ENCODE measurements at places on chromosomes 4 and X.
A peak's percentile ranks its signal among the peaks of the same experiment; 100 is the strongest.

GRCh38 chr4:177778623-177779022 lies 336.4 kb upstream of the AGA start:
- no peak for DNase-seq

GRCh38 chrX:147779173-147779572 lies 132.5 kb upstream of the FMR1 start:
- DNase-seq: no peak

- no peak for DNase-seq
These were observed 175.8 kb downstream of the QDPR start for GRCh38 chr4:17336069-17336468.

DNA sequence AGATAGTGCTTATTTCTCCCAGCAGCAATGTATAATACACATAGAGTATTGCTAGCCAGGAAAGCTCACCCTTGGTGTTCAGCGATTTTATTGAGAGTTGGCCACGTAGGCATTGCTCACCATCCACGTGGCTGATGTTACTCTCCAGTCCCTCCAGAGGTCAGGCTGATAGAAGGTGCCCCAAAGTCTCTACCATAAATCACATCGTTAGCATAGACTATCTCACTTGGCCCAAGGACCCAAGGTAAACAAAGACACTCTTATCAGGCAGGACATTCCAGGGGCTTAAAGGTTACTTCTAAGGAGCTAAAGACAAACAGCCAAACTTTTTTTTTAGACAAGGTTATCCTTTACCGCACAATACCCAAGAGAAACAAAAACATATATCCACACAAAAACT lies 30.3 kb upstream of the RGN start:
- no peak for DNase-seq

DNA sequence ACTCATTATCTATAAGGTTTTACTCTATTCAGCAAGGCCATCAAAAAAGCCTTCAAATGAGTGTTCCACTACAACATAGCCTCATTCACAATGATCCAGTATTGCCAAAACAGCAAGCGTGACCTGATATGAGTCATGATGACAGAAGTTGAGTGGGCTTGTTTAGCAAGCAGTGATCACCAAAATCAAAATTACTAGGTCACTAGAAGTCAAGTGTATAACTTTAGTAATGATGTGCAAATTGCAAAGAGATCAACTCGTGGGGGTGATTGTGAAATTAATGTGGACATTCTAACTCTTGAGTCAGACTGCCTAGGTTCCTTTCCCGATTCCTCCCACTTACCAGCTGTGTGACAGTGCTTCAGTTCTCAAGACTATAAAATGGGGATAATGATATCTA lies 124.5 kb downstream of the CHM start:
- DNase-seq: peak; percentile 3

DNA sequence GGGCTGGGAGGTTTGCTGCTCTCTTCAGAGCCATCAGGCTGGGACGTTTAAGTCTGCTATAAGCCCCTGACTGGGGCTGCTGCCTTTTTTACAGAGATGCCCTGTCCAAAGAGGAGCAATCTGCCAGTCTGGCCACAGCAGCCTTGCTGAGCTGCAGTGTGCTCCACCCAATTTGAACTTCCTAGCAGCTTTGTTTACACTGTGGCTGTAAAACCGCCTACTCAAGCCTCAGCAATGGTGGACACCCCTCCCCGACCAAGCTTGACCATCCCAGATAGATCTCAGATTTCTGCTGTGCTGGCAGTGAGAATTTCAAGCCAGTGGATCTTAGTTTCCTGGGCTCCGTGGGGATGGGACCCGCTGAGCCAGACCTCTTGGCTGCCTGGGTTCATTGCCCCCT lies 40.7 kb downstream of the SPATA18 start:
- DNase-seq: no peak

GRCh38 chr4:25560605-25561004 lies 95.0 kb upstream of the SLC34A2 start:
- DNase-seq: no peak

GRCh38 chr4:67006791-67007190 lies 538.5 kb downstream of the CENPC start:
- no peak for DNase-seq
